ENCODE measurements at places on chromosomes 6 and 20. TPM values are rescaled to one million over a fixed set of nuclear protein-coding genes. Genes with fewer than 3 reads are reported as not detected.

DNA sequence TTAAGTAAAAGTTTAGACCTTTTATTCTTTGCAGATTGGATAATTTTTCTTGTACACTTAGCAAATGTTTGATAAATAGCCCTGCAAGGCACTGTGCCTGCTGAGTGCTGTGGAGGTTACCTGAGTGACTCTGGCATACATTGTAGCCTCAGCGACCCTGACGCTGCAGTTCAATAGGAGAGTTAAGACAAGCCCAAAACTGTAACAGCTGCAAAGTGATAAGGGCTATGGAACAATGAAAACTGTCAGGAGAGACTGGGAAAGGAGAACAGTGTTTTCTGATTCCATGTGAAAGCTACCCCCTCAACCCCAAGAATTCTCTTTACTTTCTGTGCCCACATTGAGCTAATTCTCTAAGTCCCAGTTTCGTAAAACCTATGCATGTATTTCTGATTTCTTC is 22.2 kb downstream of the HIVEP1 start:
- no peak for DNase-seq

- no peak for DNase-seq
These were observed 13.4 kb downstream of the GABRR2 start for GRCh38 chr6:89301586-89302194.

DNA sequence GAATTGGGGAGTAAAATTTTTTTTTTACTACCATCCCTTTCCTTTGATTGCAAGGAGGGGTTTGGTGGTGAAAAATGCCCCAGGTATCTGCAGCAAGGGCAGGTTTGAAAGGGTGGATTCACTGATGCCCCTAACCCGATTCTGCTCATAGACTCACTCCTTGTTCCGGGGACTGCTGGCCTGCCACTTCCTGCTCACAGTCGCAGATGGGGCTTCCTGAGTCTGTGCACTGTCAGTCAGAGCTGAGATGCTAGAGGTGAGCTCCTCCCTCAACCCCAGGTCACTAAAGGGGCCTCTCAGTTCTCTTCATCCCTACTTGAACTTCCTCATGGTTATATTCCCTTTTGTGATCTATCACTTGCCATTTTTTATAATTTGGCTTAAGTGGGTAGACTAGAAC is 357.9 kb downstream of the FARS2 start:
- DNase-seq: no peak

WFDC5 gene
- 6.0 TPM for total RNA-seq

GRCh38 chr6:52389264-52389625 is 27.3 kb downstream of the PAQR8 start:
- DNase-seq: no peak

DNA sequence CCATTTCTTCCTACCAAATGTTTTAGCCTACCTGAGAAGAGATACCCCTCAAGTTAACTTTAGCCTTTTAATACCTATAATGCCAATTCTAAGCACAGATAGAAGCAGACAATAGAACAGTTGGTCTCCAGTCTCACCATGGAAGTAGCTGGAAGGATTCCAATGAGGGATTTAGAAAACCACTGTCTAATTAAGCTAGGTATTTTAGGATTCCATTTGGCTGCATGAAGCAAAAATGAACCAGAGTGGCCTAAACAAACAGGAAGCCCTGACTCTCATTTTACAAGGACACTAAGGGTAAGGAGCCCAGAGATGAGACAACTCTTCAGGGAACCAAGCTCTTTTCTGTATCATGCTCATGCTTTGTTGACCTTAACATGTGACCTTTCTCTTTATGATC is 199.2 kb downstream of the ALDH8A1 start:
- DNase-seq: no peak

CRIP3 gene
- total RNA-seq: 0.41 TPM

DNA sequence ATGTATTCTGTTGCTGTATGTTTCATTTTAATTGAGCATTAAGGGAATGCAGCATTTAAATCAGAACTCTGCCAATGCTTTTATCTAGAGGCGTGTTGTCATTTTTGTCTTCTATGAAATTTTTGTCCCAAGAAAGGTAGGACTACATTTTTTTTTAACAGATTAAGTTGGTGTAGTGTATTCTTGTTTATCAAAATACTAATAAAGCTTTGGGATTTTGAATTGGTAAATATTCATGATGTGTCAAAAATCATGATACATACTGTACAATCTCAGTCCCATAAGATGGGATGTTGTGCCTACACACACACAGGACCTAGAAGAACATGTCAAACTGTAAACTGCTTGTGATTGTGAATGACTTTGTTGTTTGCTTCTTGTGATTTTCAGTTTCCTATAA is 11.2 kb upstream of the HMGN4 start:
- no peak for DNase-seq

DNA sequence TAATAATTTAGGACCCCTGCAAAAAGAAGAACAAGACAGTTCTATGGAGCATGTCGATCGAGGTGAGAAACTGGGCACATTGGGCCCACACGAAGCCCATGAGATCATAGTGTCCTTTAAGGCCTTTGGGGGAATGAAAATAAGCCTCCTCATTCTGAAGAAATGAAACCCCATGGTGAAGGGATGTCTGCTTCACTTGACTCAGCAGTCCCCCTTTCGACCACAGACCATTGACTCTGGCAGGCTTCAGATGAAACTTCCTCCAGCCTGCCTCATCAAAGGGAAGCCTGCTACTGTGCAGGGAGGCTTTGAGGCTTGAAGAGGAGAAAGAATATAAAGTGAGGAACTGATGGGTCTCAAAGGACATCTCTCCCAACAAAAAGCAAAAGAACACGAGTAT is 144.2 kb upstream of the FBXL4 start:
- DNase-seq: no peak

DNA sequence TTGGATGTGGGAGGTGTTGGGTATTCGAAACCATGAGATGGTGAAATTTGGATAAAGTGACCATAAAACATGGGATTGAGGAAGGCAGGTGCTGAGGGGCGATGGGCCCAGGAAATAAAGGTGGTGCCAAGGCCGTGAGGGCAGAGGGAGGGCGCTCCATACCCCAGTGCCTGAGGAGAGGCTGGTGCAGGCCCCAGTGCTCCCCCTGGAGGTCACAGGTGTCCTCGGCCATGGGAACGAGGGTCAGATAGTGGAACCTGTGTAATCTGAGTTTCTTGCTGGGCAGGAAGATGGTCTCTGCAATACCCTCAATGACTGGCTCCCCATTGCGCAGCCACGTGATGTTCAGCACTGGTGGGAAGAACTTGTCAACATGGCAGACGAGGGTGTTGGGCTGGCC is 16.2 kb downstream of the HLA-DPB1 start:
- DNase-seq: no peak

BCAS1 gene
- 5.8 TPM for total RNA-seq

FNDC1 gene
- total RNA-seq: not detected

GPLD1 gene
- total RNA-seq: 1.9 TPM

- DNase-seq: no peak
These were observed 144.5 kb downstream of the CEBPB start for GRCh38 chr20:50335105-50335504.

- no peak for DNase-seq
These were observed 232.5 kb downstream of the PTPRT start for GRCh38 chr20:42957018-42957703.

POM121L2 gene
- total RNA-seq: not detected

TRMT11 gene
- 23.3 TPM for total RNA-seq

DNA sequence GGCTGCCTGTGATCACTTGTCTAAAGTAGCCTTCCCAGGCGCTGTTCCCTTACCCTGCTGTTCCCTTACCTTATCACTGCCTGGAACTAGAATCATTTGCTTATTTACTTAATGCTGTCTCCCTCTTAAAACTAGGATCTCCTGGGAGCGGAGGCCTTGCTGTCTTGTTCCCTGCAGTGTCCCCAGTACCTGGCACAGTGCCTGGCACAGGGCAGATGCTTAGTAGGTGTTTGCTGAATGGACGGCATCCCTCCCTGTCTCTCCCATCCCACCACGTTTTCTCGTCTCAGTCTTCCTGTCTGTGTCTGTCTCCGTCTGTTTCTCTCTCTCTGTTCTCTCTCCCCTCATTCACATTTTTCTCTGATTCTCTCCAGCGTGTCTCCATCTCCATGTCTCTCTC is 99.9 kb upstream of the MYL9 start:
- DNase-seq: no peak

HDGFL1 gene
- not detected for total RNA-seq

RAD21L1 gene
- not detected for total RNA-seq

GRCh38 chr20:41426086-41426830 is 59.6 kb upstream of the EMILIN3 start:
- no peak for DNase-seq

PTCRA gene
- total RNA-seq: not detected

GRCh38 chr20:33576432-33577125 is 85.5 kb upstream of the C20orf144 start:
- no peak for DNase-seq

BPIFB4 gene
- not detected for total RNA-seq

- DNase-seq: no peak
These were observed 368.9 kb upstream of the SULF2 start for GRCh38 chr20:48154040-48154765.

GRCh38 chr6:46690911-46691451 is 3.3 kb downstream of the TDRD6 start:
- DNase-seq: no peak

GRCh38 chr6:9439621-9440330 is 975.1 kb downstream of the TFAP2A start:
- DNase-seq: no peak

SLC35F1 gene
- total RNA-seq: 0.09 TPM

GRCh38 chr6:5501837-5502236 is 240.5 kb downstream of the FARS2 start:
- no peak for DNase-seq

PNISR gene
- 35.7 TPM for total RNA-seq

- DNase-seq: no peak
These were observed 15.7 kb upstream of the SGK2 start for GRCh38 chr20:43543138-43543537.

- DNase-seq: no peak
These were observed 229.5 kb upstream of the RNF24 start for GRCh38 chr20:4244700-4245485.

DNA sequence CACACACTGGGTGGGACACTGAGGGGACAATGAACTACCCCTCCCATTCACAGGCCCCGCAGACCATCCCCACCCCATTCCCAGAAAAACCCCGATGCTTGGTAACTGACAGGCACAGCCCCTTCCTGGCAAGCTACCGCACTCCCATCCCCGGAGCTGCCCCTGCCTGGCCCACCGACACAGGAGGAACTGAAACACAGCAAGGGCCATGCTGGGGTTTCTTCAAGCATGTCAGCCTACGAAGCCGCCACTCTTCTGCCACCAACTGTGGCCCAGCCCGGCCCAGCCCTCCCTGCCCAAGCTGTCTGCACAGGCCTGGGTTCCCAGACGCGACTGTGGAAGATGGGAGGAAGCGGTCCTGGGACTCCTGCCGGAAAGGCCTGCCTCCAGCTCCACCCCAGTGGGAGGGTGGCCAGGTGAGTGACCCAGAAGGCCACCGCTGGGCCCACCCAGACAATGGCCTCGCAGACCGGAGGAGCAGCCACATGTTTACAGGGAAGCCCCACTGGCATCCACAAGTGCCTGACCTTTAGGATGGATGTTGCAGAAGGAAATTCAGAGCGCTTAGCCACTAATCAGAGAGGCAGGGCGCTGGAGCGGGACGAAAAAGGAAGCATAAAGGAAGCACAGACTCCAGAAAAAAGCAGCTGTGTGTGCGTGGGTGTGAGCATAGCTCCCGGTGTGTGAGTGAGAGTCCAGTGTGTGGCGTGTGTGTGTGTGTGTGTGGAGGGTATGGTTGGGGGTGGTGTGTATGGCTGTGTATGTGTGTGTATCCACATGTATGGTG is 91.6 kb downstream of the PRND start:
- DNase-seq: no peak

DNA sequence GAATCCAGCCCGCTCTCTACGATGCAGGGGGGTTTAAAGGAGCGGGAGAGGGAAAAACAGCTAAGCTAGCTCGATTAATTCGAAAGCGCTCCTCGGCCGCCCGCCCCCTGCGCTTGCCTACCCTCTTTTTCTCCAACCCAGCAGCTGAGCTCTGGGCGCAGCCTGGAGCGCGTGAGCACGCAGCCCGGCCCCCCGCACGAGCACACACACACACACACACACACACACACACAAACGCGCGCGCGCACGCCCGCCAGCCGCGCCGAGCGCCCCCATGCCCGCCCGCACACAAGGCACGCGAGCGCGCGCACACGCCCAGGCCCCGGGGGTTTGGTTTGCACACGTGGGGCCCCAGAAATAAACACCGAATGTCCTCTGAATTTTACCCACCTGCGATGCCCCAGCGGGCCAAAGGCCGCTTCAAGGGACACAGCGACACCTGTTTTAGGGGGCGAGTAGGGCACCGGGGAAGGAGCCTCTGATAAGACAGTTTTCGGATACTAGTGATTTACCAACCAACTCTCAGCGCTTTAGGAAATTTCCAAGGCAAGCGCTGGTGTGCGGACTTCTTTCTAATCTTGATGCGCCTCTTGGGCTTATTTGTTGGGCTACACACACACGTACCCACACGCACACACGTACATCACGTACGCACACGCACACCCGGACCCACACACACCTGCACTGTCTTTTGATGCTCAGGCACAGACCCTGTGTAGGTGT is 802 bp upstream of the NRN1 start:
- no peak for DNase-seq

HLA-DQA2 gene
- 0.38 TPM for total RNA-seq

- DNase-seq: no peak
These were observed 18.8 kb downstream of the CFAP61 start for GRCh38 chr20:20070871-20071726.

DNA sequence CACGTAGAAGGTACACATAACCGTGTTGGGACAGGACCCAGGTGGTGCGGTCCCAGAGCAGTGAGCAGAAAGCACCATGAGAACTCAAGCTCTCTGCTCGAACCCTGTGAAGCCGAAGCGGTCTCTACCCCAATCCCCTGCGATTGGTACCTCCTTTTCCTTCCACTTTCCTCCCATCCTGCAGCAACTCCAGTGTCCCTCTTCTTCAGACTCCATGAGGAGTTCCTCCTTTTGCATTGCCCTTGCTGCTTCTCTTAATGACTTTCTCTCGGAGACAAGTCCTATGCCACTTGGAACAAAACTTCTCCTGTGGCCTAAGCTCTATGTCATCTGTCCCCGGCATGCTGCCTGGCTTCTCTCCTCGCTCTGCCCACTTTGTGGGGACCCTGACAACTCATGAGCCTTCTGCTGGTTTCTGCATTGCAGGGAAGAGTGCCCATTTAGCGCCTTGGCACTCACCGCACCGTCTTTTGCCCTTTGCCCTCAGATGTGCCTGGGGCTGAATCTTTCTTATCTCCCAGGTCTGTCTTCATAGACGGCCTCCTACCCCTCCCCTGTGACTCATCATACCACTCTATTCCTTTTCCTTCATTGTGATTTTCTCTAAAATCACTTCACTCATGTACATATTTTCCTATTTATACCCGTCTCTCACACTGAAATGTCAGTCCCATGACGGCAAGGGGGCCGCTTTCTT is 9.2 kb upstream of the ZNF831 start:
- DNase-seq: no peak

DNA sequence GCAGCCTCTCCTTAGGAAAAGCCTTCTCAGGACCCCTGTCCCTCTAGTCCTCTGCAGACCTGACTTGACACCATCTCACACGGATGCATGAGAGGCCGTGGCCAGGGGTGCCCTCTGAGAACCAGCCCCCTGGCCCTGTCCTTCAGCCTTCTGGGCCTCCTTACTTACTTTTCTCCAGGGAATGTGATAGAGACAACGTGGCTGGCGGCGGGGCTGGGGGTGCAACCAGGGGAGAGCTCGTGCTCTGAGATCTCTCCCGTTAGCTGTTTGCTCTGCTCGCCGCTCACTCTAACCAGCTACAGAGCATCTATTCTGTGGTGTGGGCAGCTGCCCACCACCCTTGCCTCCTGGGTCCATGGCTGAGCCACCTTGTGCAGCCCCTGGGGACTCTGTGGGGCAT is 14.7 kb downstream of the GPR31 start:
- DNase-seq: no peak

CALHM4 gene
- total RNA-seq: not detected

GRCh38 chr20:32382102-32382950 is 24.2 kb downstream of the ASXL1 start:
- DNase-seq: no peak

CTAGE9 gene
- total RNA-seq: not detected
